Fibroblast of lung (primary cell): ENCODE measurements at places on chromosomes 1 and 21.

GRCh38 chr1:233485385-233485784, 128.5 kb upstream of the KCNK1 start:
- DNase-seq: no peak

GRCh38 chr1:85603086-85603880, 22.7 kb downstream of the CCN1 start:
- no peak for DNase-seq

DNA sequence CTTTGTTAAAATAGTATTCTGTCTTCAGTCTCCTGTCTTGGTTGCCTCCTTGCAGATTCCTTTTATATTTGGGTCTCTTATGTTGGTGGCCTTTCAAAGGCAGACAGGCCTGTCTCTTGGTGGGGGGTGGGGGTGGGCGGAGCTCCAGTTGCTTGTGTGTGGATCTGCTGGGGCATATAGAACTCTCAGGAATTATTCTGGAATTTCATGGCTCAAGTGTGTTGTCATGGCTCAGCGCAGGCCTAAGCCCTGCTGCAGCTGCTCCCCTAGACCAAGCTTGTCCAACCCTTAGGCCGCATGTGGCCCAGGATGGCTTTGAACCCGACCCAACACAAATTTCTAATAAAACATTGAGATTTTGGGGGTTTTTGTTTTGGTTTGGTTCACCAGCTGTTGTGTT, 8.0 kb downstream of the C1orf35 start:
- no peak for DNase-seq

- DNase-seq: no peak
Measured at GRCh38 chr1:44283524-44284173, 70.4 kb downstream of the DMAP1 start.

GRCh38 chr1:167551362-167551761, 2.2 kb downstream of the CREG1 start:
- DNase-seq: no peak

- peak; percentile 43 for DNase-seq
Measured at GRCh38 chr1:9388335-9389180, 95.9 kb downstream of the SPSB1 start.

GRCh38 chr1:116808848-116809508, 54.7 kb downstream of the CD2 start:
- DNase-seq: no peak

- no peak for DNase-seq
Measured at GRCh38 chr21:42348762-42349161, 2.0 kb downstream of the TFF2 start.

- peak; percentile 76 for DNase-seq
Measured at GRCh38 chr1:44405031-44405797, at the start of gene RNF220. Gene RNF220 (plus strand): TSS chr1:44405255.

GRCh38 chr1:224216382-224216781, 33.3 kb downstream of the DEGS1 start:
- DNase-seq: no peak

DNA sequence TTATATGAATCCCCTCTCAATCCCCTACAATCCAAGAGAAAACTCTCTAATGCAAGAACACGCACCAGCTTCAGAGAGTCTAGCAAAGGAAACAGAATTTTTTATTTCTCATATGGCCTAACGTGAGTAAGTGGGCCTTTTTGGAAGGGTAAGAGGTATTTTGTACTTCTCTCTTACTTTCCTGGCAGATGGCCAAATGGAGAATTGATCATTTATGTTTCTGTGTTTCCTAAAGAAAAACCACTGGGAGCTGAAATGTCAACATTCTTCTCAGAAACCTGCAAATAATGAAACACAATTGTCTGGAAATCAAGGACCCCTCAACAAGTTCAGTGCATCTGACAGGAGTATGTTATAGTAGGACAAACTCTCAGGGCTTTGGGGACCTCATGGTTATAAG, 176.4 kb upstream of the C8B start:
- no peak for DNase-seq

DNA sequence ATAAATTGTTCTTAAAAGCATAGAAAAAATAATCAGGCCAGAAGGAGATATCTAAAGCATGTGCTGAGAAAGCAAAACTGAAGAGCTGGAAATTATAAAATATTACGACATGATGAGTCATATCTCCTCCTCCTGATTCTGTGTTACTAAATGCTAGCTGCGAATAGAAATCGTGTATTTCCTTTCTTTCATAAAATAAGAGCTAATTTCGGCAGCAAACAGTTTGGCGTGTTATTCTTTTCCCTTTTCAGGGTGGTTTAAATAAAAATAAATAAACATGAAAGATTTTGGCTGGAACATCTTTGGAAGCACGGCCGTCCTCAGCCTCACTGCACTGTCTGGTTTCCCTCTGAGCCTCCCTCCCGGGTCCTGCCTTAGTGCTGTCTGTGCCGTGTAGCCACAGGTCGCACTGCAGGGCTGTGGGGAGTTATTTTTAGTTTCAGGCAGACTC, 56.0 kb downstream of the ADARB1 start:
- DNase-seq: peak; percentile 71

DNA sequence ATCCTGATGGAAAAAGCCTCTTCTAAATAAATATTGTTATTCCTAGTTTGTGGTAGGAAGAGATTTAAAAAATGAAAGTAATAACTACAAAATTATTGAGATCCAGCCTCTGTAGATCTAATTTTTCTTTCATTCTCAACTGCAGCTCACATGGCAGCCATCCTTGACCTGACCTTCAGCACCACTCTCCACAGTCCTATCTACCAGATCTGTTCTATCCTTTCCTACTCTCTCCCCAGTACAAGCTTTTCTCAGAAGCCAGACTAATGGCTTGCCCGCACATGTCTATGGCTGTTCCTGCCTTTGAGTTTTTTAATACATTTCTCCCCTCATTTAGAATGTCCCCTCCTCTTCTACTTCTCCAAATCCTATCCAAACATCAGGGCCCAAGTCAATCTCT, 51.5 kb downstream of the MACO1 start:
- no peak for DNase-seq

- no peak for DNase-seq
Measured at GRCh38 chr1:118863688-118864087, 124.5 kb downstream of the TBX15 start.

GRCh38 chr21:16633831-16634459, 878.9 kb upstream of the CXADR start:
- no peak for DNase-seq

- no peak for DNase-seq
Measured at GRCh38 chr1:54885807-54886723, 930 bp downstream of the DHCR24 start.

- peak; percentile 47 for DNase-seq
Measured at GRCh38 chr1:75811211-75811981, 14.7 kb downstream of the MSH4 start.

GRCh38 chr1:3053366-3053980, 15.5 kb upstream of the PRDM16 start:
- DNase-seq: no peak

GRCh38 chr1:69946935-69947334, 258.4 kb downstream of the LRRC40 start:
- DNase-seq: no peak

DNA sequence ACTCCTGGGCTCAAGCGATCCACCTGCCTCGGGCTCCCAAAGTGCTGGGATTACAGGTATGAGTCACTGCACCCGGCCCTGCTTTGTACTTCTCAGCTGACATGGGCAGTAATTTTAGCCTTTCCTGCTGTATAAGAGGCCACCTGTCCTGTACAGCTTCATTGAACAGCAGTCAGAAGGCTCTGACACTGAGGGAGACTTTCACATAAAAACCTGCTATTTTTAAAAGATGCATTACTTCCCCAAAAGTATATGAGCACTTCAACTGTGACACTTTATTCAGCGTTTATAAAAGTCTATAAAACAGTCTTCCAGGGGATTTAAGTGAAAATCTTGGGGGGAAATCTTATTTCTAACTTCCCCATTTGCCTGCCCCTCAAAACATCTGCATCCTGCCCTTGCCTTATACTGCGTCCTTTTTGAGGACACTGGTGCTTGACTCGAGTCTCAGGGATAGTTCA, 17.6 kb downstream of the RNU5D-1 start:
- DNase-seq: no peak

DNA sequence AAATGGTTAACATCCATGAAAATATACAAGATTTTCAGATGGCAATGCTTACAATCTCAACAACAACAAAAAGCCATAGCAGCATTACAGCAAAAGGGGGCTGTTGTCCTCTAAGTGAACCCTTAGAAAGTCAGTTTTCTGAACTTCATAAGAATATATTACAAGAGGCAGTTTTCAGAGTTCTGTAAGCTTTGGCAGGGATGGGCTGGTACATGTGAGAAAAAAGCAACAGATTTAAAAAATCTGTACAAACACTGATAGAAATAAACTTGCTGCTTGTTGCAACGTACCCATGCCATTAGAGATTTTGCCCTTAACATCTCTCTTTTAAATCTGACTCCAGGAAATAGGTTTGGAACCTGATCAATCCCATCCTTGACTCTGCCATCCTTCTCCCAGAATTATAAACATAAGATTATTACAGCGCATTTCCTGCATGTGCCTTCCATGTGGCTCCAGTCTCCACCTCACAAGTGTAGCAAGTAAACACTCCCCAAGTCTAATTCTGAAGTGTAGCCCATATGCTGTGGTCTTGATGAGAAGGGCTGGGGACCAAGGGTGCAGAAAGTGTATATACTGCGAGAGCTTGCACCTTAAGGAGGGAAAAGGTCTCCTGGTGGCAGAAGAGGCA, 101.4 kb upstream of the TSPAN2 start:
- peak; percentile 47 for DNase-seq

- no peak for DNase-seq
Measured at GRCh38 chr21:29321217-29321616, 22.5 kb downstream of the BACH1 start.

GRCh38 chr1:32276032-32276782, 15.7 kb upstream of the HDAC1 start:
- DNase-seq: no peak

- DNase-seq: no peak
Measured at GRCh38 chr1:82015444-82015843, 214.7 kb downstream of the ADGRL2 start.

DNA sequence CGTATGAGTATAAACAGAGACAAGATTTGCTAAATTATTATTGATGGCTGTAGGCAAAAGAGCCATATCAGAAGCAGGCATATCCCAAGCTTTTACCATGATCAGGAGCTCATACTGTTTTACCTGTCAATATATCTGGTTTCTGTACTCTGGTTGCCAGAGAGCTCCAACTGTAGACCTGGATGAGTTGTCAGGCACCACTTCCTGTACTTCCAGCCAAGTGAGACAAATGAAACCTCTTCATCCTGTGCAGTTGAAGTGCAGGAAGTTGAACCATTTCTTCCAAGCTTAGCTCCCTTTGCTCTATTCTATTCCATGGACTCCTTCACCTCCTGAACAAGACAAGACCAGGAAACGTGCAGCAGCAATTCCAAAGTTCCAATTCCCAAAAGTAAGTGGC, 115.6 kb downstream of the ZNF281 start:
- no peak for DNase-seq

- no peak for DNase-seq
Measured at GRCh38 chr1:12709091-12709491, 6.8 kb upstream of the AADACL3 start.

DNA sequence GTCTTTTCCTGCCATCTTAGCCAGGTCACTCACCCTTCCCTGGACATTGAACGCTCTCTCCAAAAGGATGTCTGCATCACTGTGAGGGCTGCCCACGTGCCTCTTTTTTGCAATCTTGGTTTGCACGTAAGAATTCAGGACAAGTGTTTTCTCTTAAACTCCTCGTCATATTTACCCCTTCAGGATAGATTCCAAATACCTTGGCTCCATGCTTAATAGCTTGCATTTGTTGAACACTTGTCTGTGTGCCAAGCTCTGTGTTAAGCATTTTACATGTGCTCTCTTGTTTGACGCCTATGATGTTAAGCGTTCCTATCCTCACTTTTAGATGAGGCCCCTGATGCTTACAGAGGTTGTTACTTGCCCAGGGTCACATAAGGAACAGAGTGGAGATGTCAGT, 29.8 kb downstream of the RCSD1 start:
- no peak for DNase-seq

GRCh38 chr1:182174513-182174855, 113.0 kb upstream of the ZNF648 start:
- no peak for DNase-seq

GRCh38 chr1:58575551-58576324, 1.3 kb downstream of the TACSTD2 start:
- no peak for DNase-seq

DNA sequence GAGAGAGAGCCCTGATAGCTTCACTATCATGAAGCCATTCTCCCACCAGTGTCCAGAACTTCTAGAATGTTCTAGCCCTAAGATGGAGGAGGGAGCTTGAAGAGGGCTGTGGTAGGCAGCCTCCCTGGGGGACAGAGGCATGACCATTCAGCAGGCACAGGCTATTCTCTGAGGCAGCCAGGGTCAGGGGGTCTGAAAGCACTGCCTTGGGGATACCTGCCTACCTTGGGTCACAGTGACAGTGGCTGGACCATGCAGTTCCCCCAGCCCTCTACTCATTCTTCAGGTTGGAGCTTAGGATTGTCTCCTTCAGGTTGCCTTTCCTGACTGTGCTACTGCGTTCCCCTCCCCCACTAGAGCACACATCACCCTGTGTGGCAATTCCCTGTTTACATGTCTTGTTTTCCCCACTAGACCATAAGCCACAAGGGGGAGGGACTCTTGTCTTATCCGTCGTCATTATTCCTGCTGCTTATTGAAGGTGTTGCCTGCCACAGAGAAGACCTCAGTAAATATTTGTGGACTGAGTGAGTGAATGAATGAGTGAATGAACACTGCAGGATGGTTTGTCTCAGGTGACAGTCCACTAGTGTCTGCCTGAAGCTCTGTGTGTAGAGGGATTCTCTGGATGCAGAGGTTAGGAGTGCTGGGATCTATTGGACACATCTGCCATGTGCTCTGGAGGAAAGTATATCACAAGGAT, 5.2 kb downstream of the ZDHHC18 start:
- DNase-seq: no peak

DNA sequence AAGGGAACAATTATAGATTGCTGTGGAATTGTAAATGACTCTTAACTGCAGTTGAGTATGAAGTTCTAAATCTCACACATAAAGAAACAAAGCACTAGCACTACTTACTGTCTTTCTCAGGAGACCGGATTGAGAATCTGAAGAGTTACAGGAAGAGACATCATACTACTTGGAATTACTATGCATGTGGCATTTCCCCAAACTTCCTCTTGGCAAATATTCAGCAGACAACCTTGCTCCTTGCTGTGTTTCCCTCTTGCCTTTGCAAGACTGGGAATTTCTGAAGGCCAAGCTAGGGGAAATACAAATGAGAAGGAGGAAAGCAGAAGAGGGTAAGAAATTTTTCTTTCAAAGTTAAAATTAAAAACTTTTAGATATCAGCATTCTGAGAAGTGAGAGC, 173.6 kb upstream of the KCTD3 start:
- DNase-seq: no peak

DNA sequence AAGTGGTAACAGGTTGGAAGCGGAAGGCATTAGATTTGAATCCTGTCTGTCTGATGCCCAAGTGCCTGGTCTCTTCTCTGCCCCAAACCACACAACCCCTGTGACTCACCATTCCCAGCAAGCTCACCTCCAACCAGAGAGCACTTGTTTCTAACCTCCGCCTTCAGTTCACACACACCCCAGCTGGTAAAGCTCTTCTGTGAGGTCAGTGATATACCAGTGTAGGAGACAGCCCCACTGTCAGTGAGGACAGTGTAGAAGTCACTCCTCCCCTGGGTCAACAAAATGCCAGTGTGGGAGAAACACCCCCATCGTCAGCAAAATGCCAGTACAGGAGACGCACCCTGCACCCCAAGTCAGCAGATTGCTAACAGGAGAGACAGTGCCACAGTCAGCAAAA, 2.6 kb downstream of the RIMS3 start:
- peak; percentile 42 for DNase-seq
